ENCODE measurements at places on chromosomes 5 and 9. TPM values are rescaled to one million over a fixed set of nuclear protein-coding genes. Genes with fewer than 3 reads are reported as not detected.

Gene MAMDC4
- total RNA-seq, result 29.1 TPM

- DNase-seq, result no peak
Observed at GRCh38 chr5:134647750-134648424, 698 bp upstream of the SEC24A start.

- DNase-seq, result no peak
Observed at GRCh38 chr5:168073991-168074800, 217.2 kb upstream of the WWC1 start.

- DNase-seq, result no peak
Observed at GRCh38 chr9:107226421-107226820, 56.7 kb upstream of the RAD23B start.

DNA sequence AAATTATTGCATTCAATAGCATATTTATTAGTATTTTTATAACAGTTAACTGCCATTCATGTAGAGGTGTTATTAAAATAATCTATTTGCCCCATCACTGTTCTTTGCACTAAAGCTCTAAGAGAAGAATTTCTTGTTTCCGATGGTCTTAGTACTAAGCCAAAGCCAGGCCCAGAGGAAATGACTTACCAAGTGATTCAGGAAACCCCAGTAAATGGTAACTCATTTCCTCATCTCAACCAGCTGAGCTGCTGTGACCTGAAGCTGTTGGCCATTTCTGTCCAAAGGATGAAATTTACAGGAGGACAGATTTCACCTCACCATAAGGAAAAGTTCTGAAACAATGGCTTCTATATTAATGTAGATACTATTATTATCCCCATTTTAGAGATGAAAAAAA lies 117.0 kb downstream of the PIK3R1 start:
- no peak for DNase-seq

DNA sequence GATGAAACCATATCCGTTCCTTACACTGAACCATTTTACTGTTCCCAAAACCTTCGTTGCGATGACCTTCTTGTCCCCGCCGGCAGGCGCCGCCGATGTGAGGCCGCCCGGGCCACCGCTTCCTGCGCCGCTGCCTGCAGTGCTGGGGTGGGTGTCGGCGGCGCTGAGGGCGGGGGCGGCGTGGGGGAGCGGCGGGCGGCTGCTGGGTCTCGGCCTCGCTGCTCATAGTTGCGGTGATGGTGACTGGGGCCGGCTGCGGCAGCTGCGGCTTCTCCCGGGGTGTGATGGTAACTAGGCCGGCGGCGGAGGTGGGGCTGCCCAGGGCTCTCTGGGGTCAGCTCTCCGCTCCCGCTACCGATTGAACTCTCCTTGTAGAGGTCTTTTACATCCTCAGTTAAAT lies 14.1 kb upstream of the OR2S2 start:
- no peak for DNase-seq

Gene BTNL8
- total RNA-seq, result 0.87 TPM

DNA sequence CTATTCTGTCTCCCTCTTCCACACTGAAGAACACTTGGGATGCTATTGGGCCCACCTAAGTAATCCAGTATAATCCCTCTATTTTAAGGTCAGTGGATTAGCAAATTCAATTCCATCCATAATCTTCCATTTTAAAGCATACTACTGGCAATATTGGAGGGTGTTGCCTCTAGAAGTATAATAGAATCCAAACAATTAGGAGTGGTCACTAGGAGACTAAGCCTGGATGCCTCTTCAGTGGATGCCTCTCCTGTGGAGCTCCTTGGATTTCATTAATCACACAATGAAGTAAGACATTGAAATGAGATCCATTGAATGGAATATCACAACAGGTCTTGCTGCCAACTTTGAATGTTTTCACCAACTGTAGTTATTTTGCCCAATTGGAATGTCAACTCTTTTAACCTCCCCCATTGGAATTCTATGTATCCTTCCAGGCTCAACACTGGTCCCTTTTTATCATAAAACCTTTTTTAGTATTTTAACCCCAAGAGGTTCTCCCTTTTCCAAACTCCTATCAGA lies 311.6 kb downstream of the PLK2 start:
- DNase-seq, result no peak

Gene DOCK2
- 0.82 TPM for total RNA-seq

GRCh38 chr9:133959171-133959570 lies 33.0 kb downstream of the VAV2 start:
- DNase-seq, result no peak

- DNase-seq, result no peak
Observed at GRCh38 chr9:74653410-74654080, 156.4 kb downstream of the RORB start.

GRCh38 chr5:1010641-1011046 lies 2.0 kb downstream of the NKD2 start:
- peak; percentile 64 for DNase-seq

GRCh38 chr9:21047281-21047691 lies 15.8 kb upstream of the HACD4 start:
- no peak for DNase-seq

GRCh38 chr5:179731791-179732411 lies 721 bp upstream of the MAML1 start:
- DNase-seq, result no peak

DNA sequence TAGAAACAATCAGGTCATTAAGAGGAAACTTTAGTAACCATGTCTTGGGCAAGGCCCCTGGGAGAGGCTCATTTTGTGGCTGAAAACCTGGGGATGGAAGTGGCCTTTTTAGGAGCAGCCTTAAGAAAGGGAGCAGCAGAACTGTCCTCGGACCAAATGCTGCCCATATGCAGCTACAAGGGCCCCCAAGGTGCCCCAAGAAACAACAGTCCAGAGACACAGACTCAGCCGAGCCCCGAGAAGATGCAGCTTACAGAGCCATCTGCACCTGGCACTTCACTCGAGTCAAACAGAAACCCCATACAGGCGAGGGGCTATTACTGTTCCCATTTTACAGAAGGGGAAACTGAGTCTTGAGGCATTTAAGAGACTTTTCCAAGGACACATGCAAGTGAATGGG lies 58.0 kb downstream of the COL23A1 start:
- no peak for DNase-seq

Gene DHX29
- 21.7 TPM for total RNA-seq

Gene GHR
- 6.5 TPM for total RNA-seq

GRCh38 chr5:10091701-10092100 lies 158.0 kb downstream of the ATPSCKMT start:
- no peak for DNase-seq

- DNase-seq, result no peak
Observed at GRCh38 chr5:172313915-172314314, 30.4 kb upstream of the UBTD2 start.

Gene PTGDS
- 1.7 TPM for total RNA-seq

Gene RGS7BP
- 2.0 TPM for total RNA-seq

DNA sequence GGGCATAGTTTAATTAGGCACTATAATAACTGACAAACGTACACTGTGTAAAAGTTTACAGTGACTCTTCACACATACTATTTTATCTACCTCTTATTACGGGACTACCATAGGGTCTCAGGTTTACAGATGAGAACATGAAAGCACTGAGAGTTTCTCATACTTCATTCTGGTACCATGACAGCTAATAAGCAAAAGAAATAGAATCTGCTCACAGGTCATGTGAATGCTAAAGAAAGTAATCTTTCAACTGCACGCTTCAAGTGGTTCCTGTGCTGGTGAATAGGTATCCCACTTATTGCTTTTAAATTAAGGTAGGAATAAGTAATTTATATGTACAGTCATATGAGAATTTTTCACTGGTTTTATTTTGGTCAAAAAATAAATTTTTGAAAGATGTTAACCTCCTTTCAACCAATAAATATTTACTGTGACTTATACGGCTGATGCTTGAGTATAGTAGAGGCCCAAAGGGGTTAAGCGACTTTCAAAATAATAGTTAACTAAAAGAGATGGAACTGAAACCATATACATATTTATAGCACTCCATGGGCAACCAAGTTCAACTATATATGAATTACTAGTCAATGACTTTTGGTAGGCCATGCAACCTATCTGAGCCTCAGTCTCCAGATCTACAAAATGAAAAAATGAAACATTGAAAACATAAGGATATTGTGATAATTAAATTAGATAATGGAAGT lies 8.1 kb downstream of the CDKN2A start:
- DNase-seq, result no peak

DNA sequence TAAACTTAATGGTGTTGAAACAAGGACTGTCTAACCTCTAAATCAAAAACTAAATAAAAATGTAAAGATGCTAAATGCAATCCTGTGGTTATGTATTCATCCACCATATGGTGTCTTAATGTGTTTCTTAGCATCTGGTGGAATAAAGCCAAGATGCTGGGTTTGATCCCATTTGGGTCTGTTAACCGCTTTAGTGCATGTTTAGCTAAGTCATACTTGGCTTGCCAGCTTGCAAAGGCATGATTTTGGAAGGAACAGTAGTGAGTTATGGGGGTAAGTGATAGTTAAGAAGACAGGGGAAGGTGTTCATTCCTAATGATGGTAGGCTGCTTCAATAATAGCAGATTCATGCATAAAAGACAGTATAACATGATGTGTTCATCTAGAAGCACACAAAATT lies 139.0 kb upstream of the SLC27A6 start:
- DNase-seq, result no peak

Gene ORM2
- not detected for total RNA-seq

- no peak for DNase-seq
Observed at GRCh38 chr5:56480705-56481427, 247.7 kb upstream of the ANKRD55 start.

- DNase-seq, result no peak
Observed at GRCh38 chr5:91272858-91273257, 110.3 kb downstream of the ARRDC3 start.

DNA sequence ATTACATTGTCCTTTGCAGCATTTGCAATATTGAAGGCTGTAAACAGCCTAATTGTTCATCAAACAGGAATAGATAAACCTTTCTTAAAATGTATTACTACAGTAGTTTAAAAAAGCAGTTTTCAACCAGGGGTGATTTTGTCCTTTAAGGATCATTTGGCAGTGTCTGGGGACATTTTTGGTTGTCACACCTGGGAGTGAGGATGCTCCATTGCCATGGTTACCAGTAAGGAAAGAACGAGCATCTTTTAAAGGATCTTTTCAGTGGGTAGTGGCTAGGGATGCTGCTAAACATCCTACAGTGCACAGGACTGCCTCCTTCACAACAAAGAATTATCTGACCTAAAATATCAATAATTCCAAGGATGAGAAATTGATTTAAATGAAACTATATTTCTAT lies 596.3 kb downstream of the HINT1 start:
- no peak for DNase-seq

Gene SLC6A19
- total RNA-seq, result 22.2 TPM

- no peak for DNase-seq
Observed at GRCh38 chr9:5459289-5459829, 9.0 kb downstream of the CD274 start.

DNA sequence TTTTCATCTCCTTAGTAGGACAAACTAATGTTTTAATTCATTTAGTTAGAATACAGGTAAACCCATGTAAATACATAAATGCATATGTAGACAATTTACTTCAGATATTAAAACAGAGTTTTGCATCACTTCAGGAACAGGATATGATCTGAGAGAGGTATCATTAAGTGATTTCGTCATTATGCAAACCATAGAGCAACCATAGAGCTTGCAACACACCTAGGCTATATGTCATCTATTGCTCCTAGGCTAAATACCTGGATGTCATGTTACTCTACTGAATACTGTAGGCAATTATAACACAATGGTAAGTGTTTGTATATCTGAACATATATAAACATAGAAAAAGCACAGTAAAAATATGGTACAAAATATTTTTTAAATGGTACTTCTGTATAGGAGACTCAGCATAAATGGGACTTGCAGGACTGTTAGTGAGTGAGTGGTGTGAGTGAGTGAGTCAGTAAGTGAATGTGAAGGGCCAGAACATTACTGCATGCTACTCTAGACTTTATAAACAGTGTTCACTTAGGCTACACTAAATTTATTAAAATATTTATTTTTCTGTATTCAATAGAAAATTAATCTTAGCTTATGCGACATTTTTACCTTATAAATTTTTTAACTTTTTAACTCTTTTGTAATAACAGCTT lies 1377.5 kb upstream of the CDH9 start:
- DNase-seq, result no peak

- peak; percentile 83 for DNase-seq
Observed at GRCh38 chr5:140145818-140146522, 20.2 kb downstream of the IGIP start.

GRCh38 chr5:136230176-136230575 lies 37.2 kb upstream of the SMIM32 start:
- DNase-seq, result no peak

Gene RNF180
- total RNA-seq, result 4.0 TPM

Gene LHX6
- 10.0 TPM for total RNA-seq

Gene ANKRD18A
- 4.3 TPM for total RNA-seq

Measured in type B pancreatic cell (in vitro differentiated cells).